Upper lobe of left lung (tissue), 6 donors: ENCODE measurements at places on chromosomes 12 and 14. TPM values are rescaled to one million over a fixed set of nuclear protein-coding genes. Genes with fewer than 3 reads are reported as not detected.

DNA sequence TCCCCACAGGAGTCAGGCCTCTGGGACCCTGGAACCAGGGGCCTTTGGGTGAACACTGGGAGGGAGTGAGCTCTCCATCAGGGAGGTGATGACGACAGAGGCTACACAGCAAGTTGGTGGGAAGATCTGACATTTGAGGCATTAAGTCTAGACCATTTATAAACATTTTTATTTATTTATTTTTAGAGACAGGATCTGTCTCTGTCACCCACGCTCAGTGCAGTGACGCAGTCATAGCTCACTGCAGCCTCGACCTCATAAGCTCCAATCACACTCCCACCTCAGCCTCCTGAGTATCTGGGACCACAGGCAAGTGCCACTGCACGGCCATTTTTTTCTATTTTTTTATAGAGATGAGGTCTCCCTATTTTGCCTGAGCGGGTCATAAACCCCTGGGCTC lies 53.6 kb downstream of the TEAD4 start:
- peaks cover 27% of the 10 kb centered on the region for H3K4me1 ChIP-seq
- no peak overlapping the region for H3K4me3 ChIP-seq
- no peak for DNase-seq
- peak overlapping the region; percentile 84 for H3K27ac ChIP-seq
- no peaks in the 10 kb centered on the region for H3K36me3 ChIP-seq

The TPCN1 gene
- 36.6 TPM for total RNA-seq

- no peak for DNase-seq
- H3K27ac ChIP-seq: no peak overlapping the region
- H3K36me3 ChIP-seq: no peaks in the 10 kb centered on the region
- H3K27me3 ChIP-seq: peaks cover 8% of the 10 kb centered on the region
These were observed 673 bp downstream of the BEGAIN start for GRCh38 chr14:100586403-100587085.

The BBOF1 gene
- total RNA-seq: 8.5 TPM

The STON2 gene
- total RNA-seq: 24.4 TPM

GRCh38 chr14:51862860-51863259 lies 2.4 kb downstream of the GNG2 start:
- no peak overlapping the region for H3K27ac ChIP-seq
- peaks cover 7% of the 10 kb centered on the region for H3K4me1 ChIP-seq
- peak overlapping the region; percentile 50 for H3K4me3 ChIP-seq
- no peaks in the 10 kb centered on the region for H3K27me3 ChIP-seq
- no peak for DNase-seq

The CPNE8 gene
- total RNA-seq: 14.3 TPM

- no peaks in the 10 kb centered on the region for H3K36me3 ChIP-seq
- no peak for DNase-seq
- H3K4me1 ChIP-seq: no peaks in the 10 kb centered on the region
These were observed 8.3 kb upstream of the ACSM4 start for GRCh38 chr12:7295529-7295928.

GRCh38 chr12:52670506-52670905 lies 9.7 kb downstream of the KRT1 start:
- no peak overlapping the region for H3K27ac ChIP-seq
- no peak overlapping the region for H3K4me3 ChIP-seq
- H3K27me3 ChIP-seq: no peaks in the 10 kb centered on the region
- DNase-seq: no peak

The TPPP2 gene
- total RNA-seq: not detected

- no peak for DNase-seq
- no peaks in the 10 kb centered on the region for H3K36me3 ChIP-seq
- H3K27me3 ChIP-seq: no peaks in the 10 kb centered on the region
- peaks cover 26% of the 10 kb centered on the region for H3K4me1 ChIP-seq
- peak overlapping the region; percentile 5 for H3K4me3 ChIP-seq
These were observed 6.0 kb upstream of the CHD4 start for GRCh38 chr12:6613015-6613775.

DNA sequence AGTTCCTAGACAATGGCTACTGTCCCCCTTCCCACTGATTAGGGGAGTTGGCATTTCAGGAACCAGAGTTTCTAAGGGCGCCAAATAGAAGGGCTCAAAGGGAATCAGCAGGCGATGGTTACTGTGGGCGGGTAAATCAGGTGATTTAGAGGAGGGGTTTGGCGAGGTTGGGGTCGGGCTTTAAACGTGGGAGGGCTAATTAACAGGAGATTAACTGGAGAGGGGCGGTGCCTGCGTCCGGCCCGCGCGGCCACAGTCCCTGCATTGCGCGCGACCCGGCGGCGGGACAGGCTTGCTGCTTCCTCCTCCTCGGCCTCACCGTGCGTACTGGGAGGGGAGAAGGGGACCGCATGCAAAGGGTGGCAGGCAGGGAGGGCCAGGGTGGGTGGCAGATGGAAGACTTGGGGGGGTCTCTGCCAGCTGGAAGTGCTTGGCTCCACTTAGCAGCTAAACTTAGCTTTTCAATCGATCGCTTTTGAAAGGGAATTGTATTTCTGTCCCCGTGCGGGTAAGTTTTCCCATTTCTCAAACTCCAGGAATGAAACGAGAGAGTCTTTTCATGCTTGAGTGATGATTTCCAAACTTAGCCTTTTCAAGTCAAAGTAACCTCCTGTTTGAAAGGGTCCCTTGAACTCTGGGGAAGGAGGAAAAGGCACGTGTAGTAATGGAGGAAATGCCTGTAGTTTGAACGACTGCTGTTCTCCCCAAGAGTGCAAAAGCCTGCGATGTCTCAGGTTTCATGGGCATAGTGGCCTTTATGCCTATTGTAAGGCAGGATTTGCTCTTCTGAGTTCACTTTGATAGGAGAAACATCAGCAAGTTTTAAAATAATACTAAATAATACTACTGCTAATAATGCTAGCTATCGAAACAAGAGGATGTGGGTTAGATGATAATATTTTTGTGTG lies at the start of gene MGST1:
TSS of gene MGST1 (plus strand) at position 255 of the 908 bp plus-strand sequence. CDS start 6,608 bp downstream, outside the sequence.
- peaks cover 13% of the 10 kb centered on the region for H3K4me1 ChIP-seq
- peak within 1 kb of the TSS; percentile 70 for H3K27ac ChIP-seq
- peak within 1 kb of the TSS; percentile 56 for H3K4me3 ChIP-seq

GRCh38 chr14:102809870-102810269 lies 32.6 kb downstream of the TRAF3 start:
- no peaks in the 10 kb centered on the region for H3K4me1 ChIP-seq
- no peak overlapping the region for H3K4me3 ChIP-seq
- H3K27me3 ChIP-seq: no peaks in the 10 kb centered on the region
- DNase-seq: no peak
- no peaks in the 10 kb centered on the region for H3K36me3 ChIP-seq

GRCh38 chr12:32478166-32478565 lies 78.8 kb downstream of the FGD4 start:
- no peak overlapping the region for H3K4me3 ChIP-seq
- H3K27ac ChIP-seq: no peak overlapping the region
- peaks cover 10% of the 10 kb centered on the region for H3K4me1 ChIP-seq
- no peaks in the 10 kb centered on the region for H3K36me3 ChIP-seq

The LBHD2 gene
- total RNA-seq: not detected

The LYZ gene
- total RNA-seq: 214 TPM

The PRB4 gene
- 2.4 TPM for total RNA-seq

The RASSF9 gene
- total RNA-seq: 1.4 TPM

GRCh38 chr12:66751432-66752113 lies 72.7 kb upstream of the GRIP1 start:
- H3K27me3 ChIP-seq: no peaks in the 10 kb centered on the region
- H3K4me1 ChIP-seq: no peaks in the 10 kb centered on the region
- H3K36me3 ChIP-seq: no peaks in the 10 kb centered on the region
- no peak overlapping the region for H3K4me3 ChIP-seq
- no peak overlapping the region for H3K27ac ChIP-seq

GRCh38 chr12:65259501-65259900 lies 19.0 kb upstream of the MSRB3 start:
- H3K27me3 ChIP-seq: no peaks in the 10 kb centered on the region
- no peak overlapping the region for H3K27ac ChIP-seq
- no peak for DNase-seq

GRCh38 chr14:99236386-99237138 lies 35.4 kb downstream of the BCL11B start:
- peaks cover 5% of the 10 kb centered on the region for H3K27me3 ChIP-seq
- H3K36me3 ChIP-seq: no peaks in the 10 kb centered on the region
- H3K27ac ChIP-seq: no peak overlapping the region
- no peak for DNase-seq

DNA sequence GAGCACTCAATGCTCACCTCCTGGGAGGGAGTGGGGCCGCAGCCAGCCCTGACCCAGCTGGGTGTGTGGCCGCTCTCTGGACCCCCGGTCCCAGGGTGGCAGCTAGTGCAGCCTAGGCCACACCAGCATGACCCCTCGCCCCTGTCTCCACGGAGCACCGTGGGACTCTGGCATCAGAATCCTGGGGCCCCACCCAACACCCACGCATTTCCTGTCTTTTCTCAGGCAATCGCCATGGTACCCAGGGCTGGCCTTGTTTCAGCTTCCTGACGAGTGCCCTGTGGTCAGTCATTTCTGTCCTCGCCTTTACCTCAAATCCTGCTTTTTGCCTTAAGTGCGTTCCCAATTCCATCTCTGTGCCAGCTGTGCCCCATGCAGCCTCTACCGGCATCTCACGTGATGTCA lies 15.9 kb downstream of the PACS2 start:
- no peaks in the 10 kb centered on the region for H3K27me3 ChIP-seq
- H3K36me3 ChIP-seq: no peaks in the 10 kb centered on the region
- H3K4me3 ChIP-seq: no peak overlapping the region

The SERPINA1 gene
- 205 TPM for total RNA-seq

DNA sequence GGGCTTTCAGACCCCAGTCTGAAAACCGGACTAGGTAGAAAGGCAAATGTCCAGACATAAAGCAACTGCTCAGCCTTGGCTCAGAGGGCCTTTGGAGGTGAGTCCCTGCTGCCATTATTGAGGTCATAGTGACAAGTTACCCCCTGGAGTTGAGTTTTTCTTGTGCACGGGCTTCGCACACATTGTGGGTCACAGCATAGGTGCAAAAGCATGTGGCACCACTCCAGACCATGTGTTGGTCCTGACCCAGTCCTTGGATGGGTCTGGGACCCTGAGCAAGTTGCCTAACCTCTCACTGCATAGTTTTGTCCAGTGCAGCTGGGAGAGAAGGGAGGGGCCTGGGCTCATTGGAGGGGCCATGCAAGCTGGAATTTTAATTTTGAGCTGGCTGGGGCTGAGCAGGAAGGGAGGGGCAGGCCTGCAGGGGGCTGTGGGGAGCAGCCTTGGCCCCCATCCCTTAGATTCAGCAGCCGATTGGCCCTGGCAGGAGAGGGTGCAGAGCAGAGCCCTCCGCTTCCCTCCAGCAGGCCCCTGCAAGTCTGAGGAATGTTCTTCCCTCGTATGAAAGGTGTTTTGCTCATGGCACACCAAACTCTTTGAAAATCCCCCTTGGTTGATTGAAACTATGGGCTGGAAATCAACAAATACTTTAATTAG lies 4.2 kb upstream of the KRT5 start:
- no peaks in the 10 kb centered on the region for H3K36me3 ChIP-seq
- DNase-seq: no peak
- H3K4me1 ChIP-seq: no peaks in the 10 kb centered on the region
- no peak overlapping the region for H3K4me3 ChIP-seq

The ERP27 gene
- 4.3 TPM for total RNA-seq

The AQP5 gene
- 15.3 TPM for total RNA-seq

DNA sequence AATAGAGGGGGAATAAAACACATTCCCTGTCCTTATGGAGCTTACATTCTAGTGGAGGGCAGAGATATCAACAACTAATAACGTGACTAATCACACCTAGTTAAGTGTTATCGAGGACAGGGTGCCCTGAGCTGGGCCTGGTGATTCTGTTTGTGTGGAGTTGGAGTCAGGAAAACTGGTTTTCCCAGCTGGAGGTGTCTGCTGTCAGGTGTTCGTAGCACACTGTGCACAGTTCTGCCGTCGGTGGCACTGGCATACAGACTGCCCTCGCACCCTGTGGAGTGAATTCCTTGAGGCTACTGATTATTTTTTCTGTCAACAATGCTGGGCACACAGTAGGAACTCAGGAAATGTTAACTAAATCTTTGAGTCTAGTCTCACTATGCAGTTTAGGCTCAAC lies 900 bp upstream of the MTERF2 start:
- no peak for DNase-seq
- H3K27ac ChIP-seq: peak overlapping the region; percentile 93
- no peaks in the 10 kb centered on the region for H3K27me3 ChIP-seq
- H3K4me1 ChIP-seq: peaks cover 16% of the 10 kb centered on the region

The TAS2R9 gene
- total RNA-seq: not detected

GRCh38 chr12:91059211-91059610 lies 1.4 kb upstream of the KERA start:
- H3K27me3 ChIP-seq: no peaks in the 10 kb centered on the region
- H3K27ac ChIP-seq: no peak overlapping the region
- no peak for DNase-seq
- H3K36me3 ChIP-seq: no peaks in the 10 kb centered on the region
- no peaks in the 10 kb centered on the region for H3K4me1 ChIP-seq

DNA sequence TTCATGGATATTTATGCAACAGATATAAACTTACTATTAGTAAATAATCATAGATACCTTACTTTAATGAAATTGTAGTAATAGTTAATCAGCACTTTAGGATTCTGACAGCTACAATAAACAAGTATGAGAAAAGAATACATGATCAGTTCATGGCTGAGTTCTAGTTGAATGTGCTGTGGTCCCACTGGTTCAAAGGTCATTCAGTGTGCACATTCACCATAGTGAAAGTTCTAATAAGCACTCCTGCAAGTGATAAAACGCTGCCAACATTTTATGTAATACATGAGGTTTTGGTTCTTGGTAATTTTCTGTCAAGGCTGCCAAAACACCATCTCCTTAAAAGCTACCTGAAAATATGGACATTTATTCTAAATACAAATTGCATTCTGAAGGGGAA lies 92.6 kb downstream of the NUMB start:
- no peak overlapping the region for H3K4me3 ChIP-seq
- no peak for DNase-seq
- no peaks in the 10 kb centered on the region for H3K27me3 ChIP-seq
- no peaks in the 10 kb centered on the region for H3K36me3 ChIP-seq
- peaks cover 4% of the 10 kb centered on the region for H3K4me1 ChIP-seq

The TESPA1 gene
- total RNA-seq: 4.6 TPM

The ENDOU gene
- total RNA-seq: 1.2 TPM

DNA sequence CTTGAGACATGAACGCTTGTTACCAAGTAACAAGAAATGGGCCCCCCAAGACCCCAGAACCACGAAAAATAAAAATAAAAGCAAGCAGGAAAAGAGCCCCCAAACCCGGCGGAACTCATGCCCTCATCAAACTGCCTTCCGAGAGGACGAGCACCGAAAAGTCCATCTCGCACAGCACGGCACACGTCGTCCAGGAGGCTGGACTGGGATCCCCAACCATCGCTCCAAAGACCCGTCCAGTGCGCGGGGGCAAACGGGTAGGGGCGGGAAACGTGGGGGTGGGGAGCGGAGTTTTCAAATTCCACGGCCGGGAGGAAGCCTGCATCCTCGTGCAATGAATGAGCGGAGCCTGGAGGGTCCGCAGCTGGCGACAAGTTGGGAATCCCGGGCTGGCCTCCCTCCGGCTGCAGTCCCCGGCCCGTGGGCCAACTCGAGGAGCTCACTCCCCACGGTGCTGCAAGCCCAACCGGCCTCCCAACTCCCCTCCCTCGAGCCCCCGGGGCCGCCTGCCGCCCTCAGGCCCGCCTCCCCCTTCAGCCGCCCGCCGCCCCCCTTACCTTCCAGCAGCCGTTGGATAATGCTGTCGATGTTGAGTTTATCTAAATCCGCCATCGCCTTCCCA lies 484 bp downstream of the PPP1CC start:
- peak overlapping the region; percentile 99 for H3K4me3 ChIP-seq
- H3K4me1 ChIP-seq: peaks cover 44% of the 10 kb centered on the region
- H3K27me3 ChIP-seq: no peaks in the 10 kb centered on the region
- peak; percentile 25 for DNase-seq
- peak overlapping the region; percentile 86 for H3K27ac ChIP-seq

The RFX4 gene
- not detected for total RNA-seq

The ITGA5 gene
- 61.8 TPM for total RNA-seq

The CATSPERB gene
- total RNA-seq: 12.8 TPM

- no peak for DNase-seq
- H3K4me3 ChIP-seq: no peak overlapping the region
- no peaks in the 10 kb centered on the region for H3K27me3 ChIP-seq
- no peak overlapping the region for H3K27ac ChIP-seq
- no peaks in the 10 kb centered on the region for H3K4me1 ChIP-seq
These were observed 67.5 kb downstream of the TMX1 start for GRCh38 chr14:51307551-51307950.
